Progenitor cell of endocrine pancreas (in vitro differentiated cells): ENCODE measurements at places on chromosomes 11 and 22.
A peak's percentile ranks its signal among the peaks of the same experiment; 100 is the strongest.

- no peak for DNase-seq
Observed at GRCh38 chr22:49033616-49034015, 794.1 kb downstream of the BRD1 start.

GRCh38 chr11:26946257-26946716 lies 47.6 kb upstream of the FIBIN start:
- no peak for DNase-seq

GRCh38 chr22:39173787-39174497 lies 21.5 kb upstream of the CBX7 start:
- no peak for DNase-seq

DNA sequence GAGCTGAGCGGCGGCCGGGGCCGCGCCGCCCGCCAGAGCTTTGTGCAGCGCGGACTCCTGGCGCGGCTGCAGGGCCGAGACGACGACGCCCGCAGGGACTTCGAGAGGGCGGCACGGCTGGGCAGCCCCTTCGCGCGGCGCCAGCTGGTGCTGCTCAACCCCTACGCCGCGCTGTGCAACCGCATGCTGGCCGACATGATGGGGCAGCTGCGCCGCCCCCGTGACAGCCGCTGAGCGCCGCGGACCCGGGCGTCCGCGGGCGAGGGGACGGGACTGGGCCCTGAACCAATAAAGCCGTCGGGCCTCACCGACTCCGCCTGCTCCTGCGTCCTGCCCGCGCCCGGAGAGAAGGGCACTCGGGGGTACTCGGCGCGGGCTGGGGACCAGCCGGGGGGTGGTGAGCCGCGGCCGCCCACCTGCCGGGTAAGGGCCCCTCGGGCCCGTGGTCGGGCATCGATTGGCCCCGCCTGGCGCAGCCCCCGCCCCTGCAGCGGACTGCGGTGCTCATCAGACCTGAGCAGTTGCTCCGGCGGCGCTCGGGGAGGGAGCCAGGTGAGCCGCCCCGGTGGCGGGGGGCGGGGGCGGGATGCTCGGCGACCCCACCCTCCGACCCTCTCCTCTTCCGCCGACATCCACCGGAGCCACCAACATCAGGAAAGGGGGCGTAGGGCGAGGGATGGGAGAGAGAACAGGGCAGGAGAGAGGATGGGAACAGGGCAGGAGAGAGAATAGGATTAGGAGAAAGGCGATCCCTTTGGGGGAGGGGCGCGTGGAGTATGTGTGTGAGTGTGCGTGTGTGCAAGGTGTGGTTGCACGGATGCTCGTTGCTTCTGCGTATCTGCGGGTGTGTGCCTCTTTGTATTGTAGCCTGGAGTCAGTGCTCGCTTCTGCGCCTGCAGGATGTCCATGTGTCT lies at the start of gene TMEM25:
TMEM25 (plus strand) TSS at position 510 of the 914 bp plus-strand sequence. CDS start 610 bp downstream, outside the sequence.
- DNase-seq, result peak; percentile 72

- DNase-seq, result no peak
Observed at GRCh38 chr11:35558513-35558912, 33.1 kb upstream of the PAMR1 start.

- no peak for DNase-seq
Observed at GRCh38 chr22:39209756-39210155, 35.0 kb downstream of the PDGFB start.

DNA sequence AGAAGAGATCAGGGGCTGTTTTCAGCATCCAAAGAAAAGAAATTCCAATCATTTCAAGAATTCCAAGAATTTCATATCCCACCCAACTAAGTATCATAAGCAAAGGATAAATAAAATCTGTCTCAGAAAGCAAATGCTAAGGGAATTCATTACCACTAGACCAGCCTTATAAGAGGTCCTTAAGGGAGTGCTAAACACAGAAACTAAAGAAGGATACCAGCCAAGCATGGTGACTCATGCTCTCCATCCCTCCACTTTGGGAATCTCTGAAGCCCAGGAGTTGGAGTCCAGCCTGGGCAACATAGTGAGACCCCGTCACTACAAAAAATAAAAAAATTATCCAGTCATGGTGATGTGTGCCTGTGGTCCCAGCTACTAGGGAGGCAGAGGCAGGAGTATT lies 17.8 kb downstream of the FADD start:
- DNase-seq, result no peak

DNA sequence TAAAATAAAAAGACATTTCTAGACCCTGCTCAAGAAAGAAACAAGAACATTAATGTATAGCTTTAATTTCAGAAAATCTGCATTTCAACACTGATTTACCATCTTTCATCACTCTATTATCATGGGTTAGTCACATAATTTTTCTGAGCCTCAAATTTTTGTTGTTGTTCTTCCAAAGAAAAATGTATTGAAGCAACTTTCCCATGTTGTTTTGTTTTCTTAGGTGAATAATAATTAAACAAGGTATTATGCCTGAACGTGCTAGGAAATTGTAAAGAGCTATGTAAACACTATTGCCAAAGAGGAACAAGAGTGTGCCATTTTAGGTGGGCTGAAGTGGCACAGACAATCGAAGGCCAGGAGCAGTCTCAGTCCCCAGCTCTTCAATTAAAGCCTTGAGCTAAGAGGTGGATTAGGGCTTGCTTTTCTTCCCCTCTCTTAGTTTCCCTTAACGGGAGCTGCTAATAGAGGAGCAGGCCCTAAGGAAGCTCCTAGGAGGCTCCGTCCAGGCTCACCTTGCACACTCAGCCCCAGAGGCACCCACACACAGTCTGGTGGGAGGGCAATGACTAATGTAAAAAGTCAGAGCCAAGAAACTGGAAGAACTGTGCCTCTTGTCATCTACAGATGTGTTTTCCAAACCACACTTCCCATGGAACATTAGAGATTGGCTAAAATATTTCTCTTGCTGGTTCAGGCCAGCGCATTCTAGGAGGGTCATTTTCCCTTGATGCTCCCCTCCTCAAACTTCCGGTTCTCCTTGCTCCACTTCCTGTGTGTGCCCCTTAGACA lies 8.8 kb upstream of the UBASH3B start:
- no peak for DNase-seq

DNA sequence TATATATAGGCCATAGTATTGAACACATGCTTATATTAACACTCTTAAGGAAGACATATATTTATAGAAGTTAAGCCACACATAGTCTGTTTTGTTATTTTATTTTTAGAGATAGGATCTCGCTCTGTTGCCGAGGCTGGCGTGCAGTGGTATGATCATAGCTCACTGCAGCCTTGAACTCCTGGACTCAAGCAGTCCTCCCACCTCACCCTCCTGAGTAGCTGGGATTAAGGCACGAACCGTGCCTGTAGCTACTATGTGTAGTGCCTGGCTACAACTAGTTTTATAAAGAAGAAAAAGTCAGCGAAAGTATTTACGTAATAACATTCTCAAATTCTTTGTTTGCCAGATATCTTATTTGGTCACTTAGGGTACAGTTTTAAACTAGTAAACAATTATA lies 5.6 kb upstream of the UCP2 start:
- DNase-seq, result no peak

- DNase-seq, result no peak
Observed at GRCh38 chr11:72226701-72227100, 2.1 kb downstream of the INPPL1 start.

DNA sequence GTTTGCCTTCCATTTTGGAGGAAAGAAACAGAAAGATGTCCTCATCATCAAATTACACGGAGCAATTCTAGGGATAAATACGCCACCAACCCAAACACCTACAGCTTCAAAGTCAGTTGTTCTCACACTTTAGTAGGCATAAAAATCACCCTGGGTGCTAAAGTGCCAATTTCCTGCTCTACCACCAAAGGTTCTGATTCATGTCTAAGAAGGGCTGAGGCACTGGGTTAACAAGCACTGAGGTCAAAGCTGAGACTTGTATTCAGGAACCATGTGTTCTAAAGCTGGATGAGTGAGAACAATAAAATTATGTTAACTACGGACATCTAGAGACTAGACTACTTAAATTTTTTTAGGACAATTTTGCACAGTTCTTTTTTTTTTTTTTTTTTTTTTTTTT lies 127.6 kb downstream of the MPPED2 start:
- no peak for DNase-seq
